ENCODE measurements at places on chromosomes 7 and 10.

- DNase-seq, result no peak
These were observed 136.4 kb downstream of the RPS24 start for GRCh38 chr10:78170026-78170475.

GRCh38 chr10:75395066-75395931 is 6.3 kb downstream of the ZNF503 start:
- no peak for DNase-seq

DNA sequence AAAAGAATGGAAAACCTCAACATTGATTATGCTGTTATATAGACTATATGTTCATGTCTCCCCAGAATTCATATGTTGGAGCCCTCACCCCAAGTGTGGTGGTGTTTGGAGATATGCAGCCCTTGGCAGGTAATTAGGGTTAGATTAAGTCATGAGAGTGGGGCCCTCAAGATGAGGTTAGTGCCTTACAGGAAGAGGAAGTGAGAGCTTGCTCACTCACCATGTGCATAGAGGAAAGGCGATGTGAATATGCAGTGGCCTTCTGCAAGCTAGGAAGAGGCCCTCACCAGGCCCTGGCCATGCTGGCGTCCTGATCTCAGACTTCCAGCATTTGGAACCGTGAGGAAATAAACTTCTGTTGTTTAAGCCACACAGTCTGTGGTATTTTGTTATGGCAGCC is 14.8 kb downstream of the ZNF33A start:
- DNase-seq, result no peak

DNA sequence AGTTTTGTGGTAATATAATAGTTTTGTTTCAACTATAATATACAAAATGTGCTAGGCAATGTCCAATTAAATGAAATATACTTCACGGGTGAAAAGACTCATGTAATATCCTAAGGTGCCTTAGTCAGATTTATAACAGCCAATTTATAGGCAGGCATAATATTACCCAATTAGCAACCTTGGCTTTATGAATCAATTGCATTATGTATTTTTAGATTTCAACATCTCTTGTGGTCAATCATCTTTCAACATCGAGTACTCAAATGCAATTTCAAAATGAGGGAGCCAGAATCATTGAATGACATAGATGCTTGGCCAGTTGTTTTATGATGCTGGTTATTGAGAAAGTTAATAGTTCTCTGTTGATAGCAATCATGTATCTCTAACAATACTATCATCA is 110.3 kb upstream of the SP8 start:
- no peak for DNase-seq

DNA sequence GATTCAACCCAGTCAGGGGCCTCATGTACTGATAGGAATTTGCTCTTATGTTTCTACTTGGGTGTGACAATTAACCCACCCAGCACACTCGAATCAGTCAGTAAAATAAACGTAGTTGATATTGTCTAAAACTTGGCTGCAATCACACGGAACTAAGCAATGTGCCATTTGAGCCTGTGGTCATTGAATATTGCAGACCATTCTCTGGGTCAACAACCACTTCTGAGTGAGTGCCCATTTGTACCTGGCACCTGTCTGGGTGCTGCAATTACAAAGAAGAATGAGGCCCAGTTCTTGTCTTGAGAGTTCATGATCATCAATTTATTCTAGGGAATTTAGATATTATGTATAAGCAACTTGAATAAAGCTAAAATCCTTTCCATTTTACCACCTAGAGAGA is 29.8 kb downstream of the NPY start:
- no peak for DNase-seq

DNA sequence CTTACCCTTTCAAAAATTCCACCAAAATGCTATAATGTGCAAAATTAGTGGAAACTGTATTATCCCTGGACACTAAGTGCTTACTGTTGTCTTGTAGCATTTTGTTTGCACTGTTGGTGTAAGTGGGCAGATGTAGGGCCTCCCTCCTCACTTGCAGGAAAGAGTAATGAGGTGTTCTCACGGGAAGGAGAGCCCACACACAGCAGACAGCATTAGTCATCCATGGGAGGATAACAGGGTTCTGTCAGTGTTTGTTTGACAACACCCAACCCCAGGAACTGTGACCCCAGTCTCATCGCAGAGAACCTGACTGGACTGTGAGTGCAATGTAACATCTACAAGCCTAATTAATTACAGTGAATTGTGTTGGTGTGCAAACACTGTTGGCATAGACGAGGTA is 58.7 kb upstream of the VSTM2A start:
- no peak for DNase-seq

DNA sequence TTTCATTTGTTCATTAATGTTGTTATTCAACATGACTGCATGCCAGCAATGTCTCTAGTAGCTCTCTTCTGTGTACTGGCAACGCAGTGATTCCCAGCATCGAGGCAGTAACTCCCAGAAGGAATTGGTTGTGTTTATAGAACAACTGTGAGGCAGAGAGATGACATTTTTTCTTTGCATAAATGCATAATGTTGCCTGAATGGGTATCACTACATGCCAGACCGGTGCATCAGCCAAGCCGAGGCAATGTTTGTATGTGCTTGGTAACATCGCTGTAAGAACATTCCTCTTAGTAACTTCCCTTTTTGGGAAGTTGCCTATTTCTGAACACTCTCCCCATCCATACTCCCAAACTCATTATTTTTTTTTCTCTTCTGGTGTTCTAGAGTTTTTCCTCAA is 182.9 kb downstream of the HTR7 start:
- DNase-seq, result no peak

- DNase-seq, result no peak
These were observed 97.6 kb downstream of the CCNY start for GRCh38 chr10:35433851-35434426.

Measured in activated gamma-delta T cell treated with anti-CD3 and anti-CD28 coated beads, Interleukin-2, amount 50 U/mL, for 16 hours (primary cell).